ENCODE measurements at places on chromosomes 1 and 21.

GRCh38 chr1:62280150-62280549 is 39.1 kb downstream of the KANK4 start:
- DNase-seq = no peak

- DNase-seq = no peak
Measured at GRCh38 chr1:92970990-92971689, 9.9 kb upstream of the DIPK1A start.

- no peak for DNase-seq
Measured at GRCh38 chr1:33097137-33097611, 16.2 kb downstream of the AZIN2 start.

- DNase-seq = peak; percentile 21
Measured at GRCh38 chr1:89823679-89824292, 3.0 kb downstream of the LRRC8D start.

GRCh38 chr1:2987773-2988172 is 33.5 kb upstream of the ACTRT2 start:
- DNase-seq = no peak

GRCh38 chr1:172239901-172240300 is 180.6 kb upstream of the C1orf105 start:
- DNase-seq = no peak

DNA sequence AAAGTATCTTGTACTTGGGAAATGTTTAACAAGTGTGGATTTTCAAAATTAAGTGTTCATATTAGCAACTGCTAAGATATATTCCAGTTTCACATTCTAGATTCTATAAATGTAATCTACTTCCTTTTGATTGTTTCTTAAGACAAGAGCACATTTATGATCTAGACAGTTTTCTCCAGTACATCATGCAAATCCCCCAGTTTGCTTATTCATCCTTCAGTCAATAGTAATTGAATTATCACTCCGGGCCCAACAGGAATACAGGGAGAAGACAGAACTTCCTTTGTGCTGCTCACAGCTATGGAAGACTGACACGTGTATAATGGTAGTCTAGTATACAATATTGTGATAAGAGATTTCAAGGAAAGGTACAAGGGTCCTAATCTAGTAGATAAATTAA is 14.5 kb downstream of the PLA2G4A start:
- DNase-seq = no peak

DNA sequence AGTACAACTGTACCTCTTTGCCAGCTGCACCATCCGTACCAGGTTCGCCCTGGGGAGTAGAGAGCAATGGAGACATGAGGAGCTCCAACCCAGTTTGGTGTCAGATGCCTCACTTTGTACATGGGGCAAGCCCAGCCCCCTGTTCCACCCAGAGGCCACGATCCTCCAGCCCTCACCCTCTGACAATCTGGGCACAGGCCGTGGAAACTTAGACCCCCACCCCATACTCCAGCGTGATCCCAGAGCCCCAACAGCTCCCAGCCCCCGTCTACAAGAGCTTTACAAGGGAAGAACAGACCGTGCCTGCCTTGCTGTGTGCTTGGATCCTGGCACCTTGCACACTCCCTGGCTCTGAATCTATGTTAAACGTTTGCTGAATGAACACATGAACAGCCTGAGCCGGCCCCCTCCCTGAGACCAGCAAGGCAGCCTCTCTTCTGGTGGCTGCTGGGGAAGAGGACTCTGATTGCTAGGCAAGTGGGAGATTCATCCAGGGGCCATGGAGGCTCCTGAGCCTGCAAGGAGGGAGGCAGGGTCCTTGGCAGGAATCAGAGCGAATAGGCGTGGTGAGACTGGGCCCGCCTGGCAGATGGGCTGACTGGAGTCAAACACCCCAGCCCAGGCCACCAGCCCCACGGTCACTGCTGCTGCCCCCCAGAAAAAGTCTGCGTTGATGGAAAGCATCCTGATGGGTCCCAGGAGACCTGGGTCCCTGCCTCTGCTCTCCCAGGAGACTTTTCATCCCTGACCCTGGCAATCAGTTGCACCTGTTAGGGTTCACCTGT is 12.5 kb upstream of the PEF1 start:
- DNase-seq = no peak

- peak; percentile 61 for DNase-seq
Measured at GRCh38 chr1:84936116-84936810, 43.3 kb upstream of the LPAR3 start.

- no peak for DNase-seq
Measured at GRCh38 chr1:203039609-203040512, 13.6 kb downstream of the PPFIA4 start.

- no peak for DNase-seq
Measured at GRCh38 chr1:51523931-51524330, 4.9 kb upstream of the EPS15 start.

DNA sequence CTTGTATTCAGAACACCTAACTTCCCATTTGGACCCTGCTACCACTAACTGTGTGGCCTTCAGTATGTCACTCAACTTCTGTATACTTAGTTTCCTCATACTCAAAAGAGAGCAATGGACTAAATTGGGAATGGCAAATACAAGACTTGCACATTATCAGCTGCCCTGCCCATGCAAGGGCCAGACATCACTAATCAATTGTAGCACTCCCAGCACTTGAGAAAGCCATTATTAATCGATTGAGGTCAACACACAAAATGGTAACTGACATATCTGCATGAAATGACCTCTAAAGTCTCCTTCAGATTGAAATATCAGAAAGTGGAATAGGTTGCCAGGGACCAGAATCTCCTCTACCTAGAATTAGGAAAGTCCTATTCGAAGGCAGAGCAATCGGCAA is 59.2 kb downstream of the MT1HL1 start:
- no peak for DNase-seq

DNA sequence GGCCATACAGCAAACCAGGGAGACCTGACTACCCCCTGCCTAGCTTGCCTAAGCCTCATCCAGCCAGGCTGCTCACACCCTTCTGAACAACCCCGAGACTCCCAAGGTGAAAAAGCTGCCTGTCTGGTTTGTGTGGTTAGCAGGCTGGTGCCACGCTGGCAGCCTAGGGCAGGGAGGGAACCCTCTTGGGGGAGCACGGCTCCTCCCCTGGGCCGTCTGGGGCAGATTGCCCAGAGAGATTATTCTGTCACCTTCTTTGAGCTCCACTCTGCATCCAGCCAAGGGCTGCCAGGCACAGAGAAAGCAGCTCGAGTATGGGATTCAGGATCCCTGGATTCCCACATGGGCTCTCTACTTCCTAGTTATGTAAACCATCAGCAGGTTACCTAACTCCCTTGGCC is 27.5 kb upstream of the TCEA3 start:
- no peak for DNase-seq

- DNase-seq = no peak
Measured at GRCh38 chr1:156050376-156050775, 3.2 kb downstream of the UBQLN4 start.

GRCh38 chr1:37244083-37244480 is 209.8 kb upstream of the GRIK3 start:
- no peak for DNase-seq

- peak; percentile 33 for DNase-seq
Measured at GRCh38 chr1:204357551-204358490, 1.9 kb downstream of the PLEKHA6 start.

GRCh38 chr1:177170756-177171535 is at the start of gene BRINP2:
BRINP2 (plus strand) TSS chr1:177170958; CDS start chr1:177229877, 58,919 bp downstream.
- no peak for DNase-seq

DNA sequence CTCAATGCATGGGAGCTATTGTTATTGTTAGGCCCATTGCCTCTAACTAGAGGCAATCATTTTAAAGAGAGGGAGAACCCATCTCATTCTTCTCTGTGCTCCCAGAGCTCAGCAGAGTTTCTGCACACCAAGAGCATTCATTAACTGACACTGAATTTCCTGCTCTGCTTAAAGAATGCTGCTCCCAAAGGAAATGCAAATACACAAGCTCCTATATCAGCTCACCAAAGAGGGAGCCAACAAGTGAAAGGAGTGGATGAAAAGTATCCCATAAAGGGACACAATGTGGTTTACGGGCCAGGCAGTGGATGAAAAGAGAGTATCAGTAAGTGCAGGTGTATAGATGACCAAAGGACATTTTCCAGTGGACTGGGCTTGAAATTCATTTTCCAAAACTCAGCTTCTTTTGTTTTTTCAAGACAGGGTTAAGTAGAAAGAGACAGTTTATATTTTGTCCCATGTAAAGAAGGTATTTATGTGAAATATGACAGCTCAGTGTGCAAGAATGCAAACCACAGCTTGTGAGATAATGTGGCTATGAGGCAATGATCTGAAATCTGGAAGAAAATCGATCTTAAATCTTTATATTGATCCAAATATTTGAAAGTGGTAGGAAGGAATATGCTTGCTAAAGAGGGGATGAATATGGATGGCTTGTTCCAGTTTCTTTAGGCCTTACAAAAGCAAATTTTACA is 207.7 kb upstream of the CAMK1G start:
- DNase-seq = no peak

GRCh38 chr1:53135735-53136114 is 6.7 kb downstream of the SLC1A7 start:
- no peak for DNase-seq

DNA sequence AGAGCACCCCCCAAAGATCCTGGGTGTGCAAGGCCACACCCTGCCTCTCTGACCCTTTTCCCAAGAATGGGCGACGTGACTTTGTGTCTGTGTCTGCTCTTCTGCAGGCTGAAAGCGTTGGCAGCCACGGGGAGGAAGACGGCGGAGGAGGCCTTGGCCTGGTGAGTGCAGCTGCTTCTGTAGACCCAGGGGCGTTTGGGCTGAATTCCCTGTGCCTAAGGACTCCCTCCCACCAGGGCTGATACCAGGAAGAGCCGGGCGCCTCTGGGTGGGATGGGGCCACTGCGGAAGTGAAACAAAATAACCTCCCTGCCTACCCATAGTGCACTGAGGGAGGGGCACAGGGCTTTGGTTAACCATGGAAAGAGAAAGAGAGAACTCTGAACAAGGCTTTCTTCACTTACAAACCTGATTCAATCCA is 2.5 kb downstream of the UBASH3A start:
- no peak for DNase-seq

GRCh38 chr1:2985067-2985561 is 36.2 kb upstream of the ACTRT2 start:
- no peak for DNase-seq

DNA sequence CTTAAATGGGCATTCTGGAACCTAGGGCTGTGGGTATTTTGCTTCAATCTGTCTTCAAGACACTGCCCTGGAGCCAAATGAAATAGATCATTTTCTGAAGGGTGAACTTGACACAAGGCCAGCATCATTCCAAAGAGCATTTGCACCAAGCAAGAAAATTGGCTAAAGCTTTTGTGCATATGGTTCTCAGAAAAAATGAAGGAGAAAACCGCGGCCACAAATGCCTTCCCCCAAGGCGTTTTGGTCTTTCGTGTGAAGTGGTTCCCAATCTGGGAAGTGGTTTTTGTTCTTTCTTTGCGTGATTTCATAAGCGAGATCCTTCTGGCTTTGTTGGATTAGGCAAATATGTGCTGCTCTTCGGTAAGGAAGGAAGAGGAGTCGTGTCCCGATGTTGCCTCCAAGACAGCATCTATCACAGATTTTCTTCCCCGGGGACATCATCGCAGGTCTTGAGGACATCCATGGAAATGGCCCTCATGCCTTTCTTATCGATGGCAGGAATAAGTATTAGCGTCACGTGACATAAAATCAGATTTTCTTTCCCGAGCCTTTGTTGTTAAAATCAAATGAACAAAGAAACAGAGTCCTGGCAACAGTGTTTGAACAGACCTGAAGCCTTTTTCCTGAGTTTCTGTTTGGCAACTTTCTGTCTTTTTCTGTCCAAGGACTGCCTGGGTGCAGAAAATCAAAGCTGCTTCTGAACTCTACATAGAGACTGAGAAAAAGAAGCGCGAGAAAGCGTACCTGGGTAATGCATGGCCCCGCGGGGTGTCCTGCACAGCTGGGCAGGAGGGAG is 31.0 kb downstream of the ATP5PO start:
- DNase-seq = no peak

GRCh38 chr1:174797398-174797797 is 202.3 kb upstream of the CACYBP start:
- no peak for DNase-seq

- no peak for DNase-seq
Measured at GRCh38 chr1:38246955-38247952, 200.7 kb upstream of the POU3F1 start.

DNA sequence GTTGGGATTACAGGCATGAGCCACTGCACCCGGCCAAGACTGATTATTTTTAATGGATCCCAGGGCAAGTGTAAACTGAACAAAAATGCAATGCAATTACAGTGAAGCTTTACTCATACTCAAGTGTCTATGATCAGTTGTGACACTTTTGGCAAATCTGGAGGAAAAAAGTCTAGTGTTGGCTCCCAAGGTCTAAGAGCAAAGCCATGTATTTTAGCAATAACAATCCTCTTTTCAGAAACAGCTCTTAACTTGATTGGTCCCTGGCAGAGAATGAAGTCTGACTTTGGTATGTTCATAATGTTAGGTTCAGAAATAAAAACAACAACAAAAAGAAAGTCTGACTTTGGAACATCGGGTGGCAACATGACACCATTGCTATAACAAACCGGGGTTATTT is 40.2 kb upstream of the C1orf53 start:
- DNase-seq = no peak

DNA sequence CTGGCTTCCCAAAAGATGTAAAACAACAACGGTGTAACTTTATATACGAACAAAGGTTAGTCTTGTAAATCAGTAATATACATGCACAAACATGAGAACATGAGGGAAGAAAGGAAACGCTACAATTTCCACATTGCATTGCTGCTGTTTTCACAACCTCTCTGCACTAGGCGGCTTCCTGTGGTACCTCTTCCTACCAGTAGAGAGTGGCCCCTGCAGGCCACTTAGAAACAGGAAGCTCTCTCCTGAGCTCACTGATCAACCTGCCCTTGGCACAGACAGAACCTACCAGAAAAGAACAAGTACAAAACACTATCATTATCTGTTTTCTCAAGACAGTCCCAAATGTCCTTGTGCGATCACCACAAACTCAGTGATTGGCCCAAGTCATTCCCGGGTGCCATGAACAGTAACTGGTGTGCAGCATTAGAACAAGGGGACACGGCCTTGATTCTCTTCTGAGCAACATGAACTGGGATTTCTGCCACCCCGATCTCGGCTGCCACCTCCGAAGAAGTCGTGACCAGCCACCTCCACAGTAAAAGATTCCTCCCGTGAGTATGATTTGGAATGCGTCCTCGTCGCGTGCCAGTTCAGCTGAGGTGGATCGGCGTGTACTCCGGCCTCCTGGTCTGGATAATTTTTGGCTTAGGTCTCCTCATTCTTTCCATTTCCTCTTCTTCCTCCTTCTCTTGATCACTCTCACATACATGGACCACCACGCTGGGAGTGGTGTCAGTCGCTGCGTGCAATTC is 5.7 kb upstream of the KCNE1 start:
- DNase-seq = peak; percentile 68

GRCh38 chr1:156754219-156754618 is 2.7 kb upstream of the HDGF start:
- DNase-seq = no peak

- DNase-seq = peak; percentile 76
Measured at GRCh38 chr1:244047621-244048255, 3.3 kb upstream of the ZBTB18 start.

GRCh38 chr21:36690628-36691554 is 8.0 kb upstream of the SIM2 start:
- no peak for DNase-seq

GRCh38 chr1:82214606-82215005 is 413.9 kb downstream of the ADGRL2 start:
- no peak for DNase-seq
